Stimulated activated CD8-positive, alpha-beta memory T cell treated with anti-CD3 and anti-CD28 coated beads, Interleukin-15, amount 100 ng/mL, for 1 hour (primary cell): ENCODE measurements at places on chromosomes 1 and 21.

DNA sequence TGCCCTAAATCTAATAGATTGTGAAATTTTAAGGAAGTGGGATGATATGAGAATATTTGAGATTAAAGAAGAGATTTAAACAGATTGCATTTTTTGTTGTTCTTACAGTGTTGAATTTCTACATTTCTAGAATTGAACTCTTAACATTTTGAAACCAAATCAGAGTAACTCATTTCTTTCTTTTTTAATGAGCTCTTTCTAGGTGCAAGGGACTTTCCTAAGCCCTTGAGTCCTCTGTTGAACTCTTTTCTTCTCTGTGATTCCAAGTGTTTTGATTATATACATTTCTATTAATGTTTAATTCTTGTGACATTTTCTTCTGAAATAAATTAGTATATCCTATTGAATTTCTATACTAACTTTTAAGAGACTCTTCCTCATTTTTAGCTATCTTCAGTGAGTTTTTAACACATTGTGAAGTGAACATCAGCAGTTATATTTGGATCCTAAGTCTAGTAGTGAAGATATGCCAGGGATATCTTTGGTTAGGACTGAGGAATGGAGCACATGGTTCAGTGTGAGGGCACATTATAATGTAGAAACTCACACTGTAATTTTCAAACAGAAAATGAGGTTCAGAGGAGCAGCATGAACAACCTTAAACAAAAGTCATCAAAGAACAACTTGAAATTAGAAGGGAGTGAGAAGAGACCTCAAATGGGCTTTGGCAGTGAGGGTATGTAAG is 53.1 kb downstream of the ATG4C start:
- no peak for DNase-seq

GRCh38 chr1:237913345-237913744 is 22.6 kb upstream of the ZP4 start:
- no peak for DNase-seq

DNA sequence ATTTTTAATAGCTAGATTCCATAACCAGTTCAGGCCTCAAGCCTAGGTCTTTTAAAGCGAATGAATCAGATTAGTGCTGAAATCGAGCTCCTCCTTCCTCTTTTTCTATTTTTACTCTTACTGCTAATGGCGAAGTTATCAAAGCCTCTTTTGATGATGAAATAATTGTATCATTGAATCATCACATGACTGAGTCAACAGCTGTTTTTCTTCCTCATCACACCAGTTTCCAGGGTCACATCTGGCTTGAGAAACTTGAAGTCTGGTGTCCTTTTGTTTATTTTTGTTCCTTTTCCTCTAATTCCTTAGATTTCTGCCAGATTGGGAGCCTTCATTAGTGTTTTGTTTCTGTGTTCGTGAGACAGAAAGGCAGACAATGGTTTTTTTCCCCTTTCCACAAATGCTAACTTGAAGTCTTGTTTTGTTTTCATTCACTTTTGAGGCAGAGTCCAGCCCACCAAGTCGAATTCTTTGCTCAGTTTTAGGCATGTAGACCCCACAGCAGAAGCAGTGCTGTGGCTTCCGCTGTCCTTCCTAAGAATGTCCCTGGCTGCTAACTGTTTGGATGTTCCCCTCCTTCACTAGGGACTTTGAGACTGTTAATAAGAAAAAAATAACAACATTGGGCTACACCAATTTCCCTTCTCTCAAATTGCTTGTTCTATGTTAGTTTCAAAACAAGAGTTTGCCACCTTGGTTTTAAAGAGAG is 51.9 kb upstream of the FMOD start:
- no peak for DNase-seq

DNA sequence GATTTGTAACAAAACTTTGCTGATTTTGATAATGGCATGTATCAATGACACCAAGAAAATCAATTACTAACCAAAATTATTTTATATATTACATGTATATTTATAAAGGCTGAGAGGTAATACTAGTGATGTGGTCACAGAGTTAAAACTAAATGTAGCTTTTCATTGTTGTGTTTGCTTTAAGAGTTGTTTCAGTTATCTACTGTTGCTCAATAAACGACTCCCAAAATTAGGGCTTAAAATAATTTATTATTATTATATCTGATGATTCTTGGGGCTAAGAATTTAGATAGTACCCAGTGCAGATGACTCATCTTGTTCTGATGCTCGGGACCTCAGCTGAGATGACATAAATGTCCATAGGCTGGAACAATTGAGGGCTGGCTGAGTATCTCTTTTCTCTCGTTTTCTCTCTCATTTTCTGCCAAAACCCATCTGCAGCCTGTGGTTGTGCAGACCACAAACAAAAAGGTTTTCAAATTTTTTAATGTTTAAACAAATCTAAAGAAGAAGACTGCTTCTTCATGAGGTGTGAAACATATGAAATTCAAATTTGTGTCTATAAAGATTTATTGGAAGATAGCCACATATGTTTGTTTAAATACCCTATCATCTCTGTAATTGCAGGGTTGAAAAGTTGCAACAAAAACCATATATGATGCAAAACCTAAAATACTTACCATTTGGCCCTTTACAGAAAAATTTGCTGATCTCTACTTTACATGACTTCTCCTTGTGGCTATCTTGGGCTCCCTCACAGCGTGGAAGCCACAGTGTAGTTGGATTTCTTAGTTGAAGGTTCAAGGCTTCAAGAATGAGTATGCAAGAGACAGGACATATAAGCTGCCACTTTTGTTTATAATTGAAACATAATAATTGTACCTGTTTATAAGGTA is 14.8 kb upstream of the PTPRC start:
- DNase-seq, result no peak

DNA sequence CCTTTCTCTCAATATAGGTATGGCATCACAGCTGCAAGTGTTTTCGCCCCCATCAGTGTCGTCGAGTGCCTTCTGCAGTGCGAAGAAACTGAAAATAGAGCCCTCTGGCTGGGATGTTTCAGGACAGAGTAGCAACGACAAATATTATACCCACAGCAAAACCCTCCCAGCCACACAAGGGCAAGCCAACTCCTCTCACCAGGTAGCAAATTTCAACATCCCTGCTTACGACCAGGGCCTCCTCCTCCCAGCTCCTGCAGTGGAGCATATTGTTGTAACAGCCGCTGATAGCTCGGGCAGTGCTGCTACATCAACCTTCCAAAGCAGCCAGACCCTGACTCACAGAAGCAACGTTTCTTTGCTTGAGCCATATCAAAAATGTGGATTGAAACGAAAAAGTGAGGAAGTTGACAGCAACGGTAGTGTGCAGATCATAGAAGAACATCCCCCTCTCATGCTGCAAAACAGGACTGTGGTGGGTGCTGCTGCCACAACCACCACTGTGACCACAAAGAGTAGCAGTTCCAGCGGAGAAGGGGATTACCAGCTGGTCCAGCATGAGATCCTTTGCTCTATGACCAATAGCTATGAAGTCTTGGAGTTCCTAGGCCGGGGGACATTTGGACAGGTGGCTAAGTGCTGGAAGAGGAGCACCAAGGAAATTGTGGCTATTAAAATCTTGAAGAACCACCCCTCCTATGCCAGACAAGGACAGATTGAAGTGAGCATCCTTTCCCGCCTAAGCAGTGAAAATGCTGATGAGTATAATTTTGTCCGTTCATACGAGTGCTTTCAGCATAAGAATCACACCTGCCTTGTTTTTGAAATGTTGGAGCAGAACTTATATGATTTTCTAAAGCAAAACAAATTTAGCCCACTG is 11.5 kb downstream of the HIPK1 start:
- DNase-seq, result no peak
